ENCODE measurements at places on chromosomes 2 and 18. TPM values are rescaled to one million over a fixed set of nuclear protein-coding genes. Genes with fewer than 3 reads are reported as not detected.

UGT1A6 gene
- total RNA-seq: 14.0 TPM

DNA sequence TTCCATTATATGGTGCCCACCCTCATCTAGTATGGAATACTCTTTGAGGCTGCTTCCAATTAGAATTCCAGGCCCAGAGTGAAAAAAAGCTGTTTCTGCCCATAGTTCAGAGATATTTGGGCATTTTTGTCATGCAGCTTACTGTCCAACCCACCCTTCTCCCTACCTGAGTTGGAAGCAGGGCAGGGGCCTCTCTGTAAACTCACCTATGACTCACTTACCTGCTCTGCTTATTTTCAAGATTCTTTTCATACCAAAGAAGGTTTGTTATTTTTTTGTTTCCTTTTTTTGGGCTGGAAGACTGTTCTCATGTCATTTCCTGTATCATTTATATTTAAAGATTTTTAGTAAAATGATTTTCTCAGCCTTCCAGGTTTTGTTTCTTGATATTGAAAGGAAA lies 38.4 kb upstream of the PPP1R1C start:
- no peak for DNase-seq

GRCh38 chr2:159516241-159516758 lies 100.0 kb downstream of the BAZ2B start:
- no peak for DNase-seq

- no peak for DNase-seq
Measured at GRCh38 chr2:117087535-117088291, 726.8 kb upstream of the DDX18 start.

All from vagina (tissue), 2 donors.